Stimulated activated CD8-positive, alpha-beta memory T cell treated with anti-CD3 and anti-CD28 coated beads, Interleukin-4, amount 100 ng/mL, for 24 hours (primary cell): ENCODE measurements at places on chromosomes 16 and 17.
A peak's percentile ranks its signal among the peaks of the same experiment; 100 is the strongest.

- DNase-seq, result no peak
These were observed at the start of gene PYCARD for GRCh38 chr16:31202414-31203375. Gene PYCARD (minus strand): TSS chr16:31202760. CDS start chr16:31202690, 70 bp downstream.

DNA sequence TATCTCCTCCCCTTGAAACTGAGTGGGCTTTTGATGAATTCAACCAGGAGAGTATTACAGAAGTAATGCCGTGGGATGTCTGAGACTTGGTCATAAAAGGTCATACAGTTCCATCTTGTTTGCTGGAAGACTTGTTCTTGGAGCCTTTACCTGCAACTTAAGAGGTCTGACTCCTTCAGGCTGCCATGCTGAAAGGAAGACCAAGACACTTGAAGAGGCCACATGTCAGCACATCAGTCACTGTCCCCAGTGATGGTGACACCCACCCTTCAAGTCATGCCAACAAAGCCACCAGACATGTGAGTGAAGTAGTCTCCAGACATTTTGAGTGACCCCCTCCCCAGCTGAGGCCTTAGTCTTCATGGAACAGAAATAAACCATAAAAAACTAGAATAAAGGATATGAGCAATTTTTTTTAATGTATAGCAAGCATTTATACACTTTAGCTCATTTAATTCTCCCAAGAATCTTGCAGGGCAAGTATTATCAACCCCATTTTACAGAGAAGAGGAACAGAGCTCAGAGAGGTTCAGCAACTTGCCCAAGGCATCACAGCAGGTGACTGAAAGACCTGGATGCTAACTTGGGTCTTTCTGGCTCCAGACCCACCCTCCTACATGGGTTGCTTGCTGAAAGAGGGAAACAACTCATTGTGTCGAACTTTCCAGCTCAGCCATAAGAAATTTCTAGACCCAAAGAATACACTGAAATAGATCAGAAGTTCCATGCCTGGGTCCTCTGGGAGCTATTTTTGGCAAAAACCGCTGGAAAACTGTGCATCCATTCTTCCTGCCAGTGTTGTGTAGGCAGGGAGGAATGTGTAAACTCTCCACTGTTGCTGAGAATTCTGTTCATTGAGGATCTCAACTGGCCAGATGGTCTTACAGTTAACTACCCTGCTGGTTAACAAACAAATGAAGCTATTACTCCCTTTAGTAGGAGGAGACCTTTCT, 38.1 kb downstream of the SOCS1 start:
- no peak for DNase-seq

GRCh38 chr17:7043497-7044198, at the start of gene SLC16A11:
Gene SLC16A11 (minus strand): TSS chr17:7044092. CDS start chr17:7043513, 579 bp downstream.
- no peak for DNase-seq

- no peak for DNase-seq
These were observed 10.2 kb downstream of the LASP1 start for GRCh38 chr17:38879878-38880665.

GRCh38 chr16:7511549-7512260, 179.1 kb downstream of the RBFOX1 start:
- DNase-seq, result no peak

- no peak for DNase-seq
These were observed 13.7 kb upstream of the CA4 start for GRCh38 chr17:60135951-60136666.

DNA sequence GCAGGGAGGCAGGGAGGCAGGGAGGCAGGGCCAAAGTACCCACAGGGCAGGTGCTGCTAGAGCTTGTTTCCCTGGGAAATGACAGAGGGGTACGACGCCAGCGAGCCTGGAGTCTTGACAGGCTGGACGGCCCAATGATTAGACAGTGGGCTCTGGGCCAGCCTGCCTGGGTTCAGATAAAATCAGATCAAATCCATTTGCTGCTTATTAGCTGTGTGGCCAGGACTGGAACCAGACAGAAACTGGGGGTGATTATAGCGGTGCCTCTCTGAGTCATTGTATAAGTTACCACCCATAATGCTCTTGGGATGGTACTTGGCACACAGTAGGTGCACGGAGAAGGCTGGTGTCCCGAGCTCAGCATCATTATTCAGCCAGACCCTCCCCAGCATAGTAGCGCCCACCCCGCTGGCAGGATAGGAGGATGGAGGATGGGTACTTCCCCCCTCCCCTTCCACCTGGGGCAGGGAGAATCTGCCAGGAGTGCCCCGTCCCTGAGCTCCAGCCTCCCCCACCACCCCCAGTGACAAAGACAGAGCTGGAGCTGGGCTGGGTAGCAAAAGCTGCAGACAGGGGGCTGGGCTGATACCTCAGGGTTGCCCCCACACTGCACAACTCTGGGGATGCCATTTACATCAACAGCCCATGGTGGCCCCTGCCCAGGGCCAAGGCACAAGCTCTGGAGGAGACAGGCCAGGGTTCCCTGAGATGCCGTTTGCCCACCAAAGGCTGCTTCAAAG, 77.6 kb upstream of the TNRC6C start:
- DNase-seq, result no peak

DNA sequence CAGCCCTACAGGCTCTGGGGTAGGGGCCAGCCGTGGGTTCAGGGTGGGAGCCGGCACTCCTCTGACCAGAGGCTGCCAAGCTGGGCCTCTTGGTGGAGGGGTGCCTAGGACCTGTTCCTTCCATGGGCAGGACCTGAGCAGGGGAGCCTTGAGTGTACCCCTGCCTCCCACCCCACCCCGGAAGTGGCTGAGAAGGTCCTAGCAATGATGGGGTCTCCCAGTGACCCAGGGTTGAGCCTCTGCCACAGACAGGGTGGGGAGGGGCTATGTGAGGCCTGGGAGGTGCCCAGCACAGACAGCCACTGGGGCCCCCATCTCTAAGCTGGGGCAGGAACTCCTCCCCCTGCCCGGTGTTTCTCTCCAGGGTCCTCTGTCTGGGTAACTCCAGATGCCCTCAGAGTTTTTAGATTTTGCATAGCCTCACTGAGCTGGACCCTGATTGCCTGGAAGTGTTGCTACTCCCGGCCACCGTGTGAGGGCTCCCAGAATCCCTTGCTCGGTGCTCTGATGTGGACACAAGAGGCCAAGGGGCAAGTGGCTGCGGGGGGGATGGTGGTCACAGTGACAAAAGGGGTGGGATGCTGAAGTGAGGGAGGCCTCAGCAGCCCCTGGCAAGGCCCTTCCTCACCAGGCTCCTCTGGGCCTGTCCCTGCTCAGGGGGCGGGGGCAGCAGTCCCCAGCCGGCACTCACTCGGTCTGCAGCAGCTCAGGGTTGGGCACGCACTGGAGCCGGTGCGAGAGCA, 6.4 kb upstream of the MTSS2 start:
- no peak for DNase-seq

- DNase-seq, result no peak
These were observed 106.4 kb downstream of the IRX5 start for GRCh38 chr16:55037046-55037445.

DNA sequence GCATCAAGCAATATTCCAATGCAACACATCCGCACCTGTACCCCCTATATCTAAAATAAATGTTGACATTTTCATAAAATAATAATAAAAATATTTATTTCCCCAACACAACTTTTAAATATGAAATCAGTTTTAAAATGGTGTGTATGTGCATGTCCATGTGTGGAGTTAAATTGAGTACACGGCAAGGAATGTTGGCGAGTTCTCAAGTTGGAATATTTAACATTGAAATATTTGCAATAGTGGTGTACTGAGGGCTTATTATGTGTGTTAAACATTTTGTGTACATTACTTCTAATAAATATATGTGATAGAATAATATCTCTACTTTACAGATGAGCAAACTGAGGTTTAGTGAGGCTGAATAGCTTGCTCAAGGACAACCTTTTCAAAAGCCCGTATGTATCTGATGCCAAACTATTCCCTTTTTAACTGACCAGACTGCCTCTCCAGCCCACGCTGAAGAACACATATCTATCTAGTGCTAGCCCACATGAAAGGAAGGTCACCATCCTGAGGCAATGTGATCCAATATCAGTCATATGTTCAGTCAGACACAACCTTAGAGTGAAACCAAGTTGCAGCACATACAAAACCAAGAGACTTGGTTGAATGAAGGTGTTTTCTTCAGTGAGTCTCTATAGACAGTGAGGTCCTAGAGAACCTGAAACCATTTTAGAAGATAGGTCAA, 192.2 kb upstream of the CDH11 start:
- no peak for DNase-seq

DNA sequence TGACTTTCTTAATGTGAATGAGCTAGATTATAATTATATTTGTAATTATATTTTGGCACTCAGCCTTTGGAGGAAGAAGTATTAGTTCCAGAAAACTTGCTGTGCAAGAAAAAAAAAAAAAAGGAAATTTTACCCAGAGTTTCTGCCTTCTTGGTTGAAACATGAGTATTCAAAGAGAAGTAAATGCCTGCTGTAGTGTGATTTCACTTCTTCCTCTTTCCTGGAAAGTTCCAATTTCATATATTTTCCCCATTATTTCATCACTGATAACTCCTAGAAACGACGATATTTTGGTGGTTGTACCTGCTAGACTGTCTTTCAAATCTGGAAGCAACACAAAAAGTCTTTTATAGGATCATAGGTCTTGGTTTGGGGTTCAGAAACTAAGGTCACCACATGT, 20.4 kb upstream of the MPHOSPH6 start:
- no peak for DNase-seq

GRCh38 chr17:47850692-47851573, at the start of gene SP6:
Gene SP6 (minus strand): TSS chr17:47851163. CDS start chr17:47848429, 2,734 bp downstream.
- peak; percentile 57 for DNase-seq

GRCh38 chr17:31413081-31413799, 21.8 kb downstream of the RAB11FIP4 start:
- no peak for DNase-seq

- DNase-seq, result no peak
These were observed 80.9 kb upstream of the GNG13 start for GRCh38 chr16:881219-882097.

GRCh38 chr17:62693616-62694409, 66.3 kb downstream of the MRC2 start:
- DNase-seq, result no peak
